ENCODE measurements at places on chromosomes 2 and 18.

DNA sequence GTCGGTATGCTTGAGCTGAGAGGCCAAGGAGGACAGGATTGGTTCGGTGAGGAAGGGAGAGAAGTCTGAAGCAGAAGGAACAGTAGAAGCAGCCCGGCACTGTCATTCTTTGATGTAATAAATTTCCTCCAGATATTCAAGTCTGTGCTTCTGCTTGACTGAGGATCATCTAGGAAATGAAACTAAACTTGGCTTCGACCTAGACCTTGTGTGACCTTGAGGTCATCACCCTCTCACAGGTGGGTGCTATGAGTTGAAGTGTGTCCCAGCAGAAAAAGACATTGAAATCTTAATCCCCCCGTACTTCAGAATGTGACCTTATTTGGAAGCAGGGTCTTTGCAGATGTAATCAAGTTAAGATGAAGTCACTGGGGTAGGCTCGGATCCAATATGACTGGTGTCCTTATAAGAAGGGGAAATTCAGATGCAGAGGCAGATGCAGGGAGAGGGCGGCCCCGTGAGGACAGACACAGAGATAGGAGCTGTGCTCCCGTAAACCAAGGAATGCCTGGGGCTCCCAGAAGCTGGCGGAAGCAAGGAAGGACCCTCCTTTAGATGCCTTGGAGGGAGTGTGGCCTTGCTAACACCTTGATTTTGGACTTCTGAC, 49.0 kb downstream of the PRKCE start:
- no peak for DNase-seq

DNA sequence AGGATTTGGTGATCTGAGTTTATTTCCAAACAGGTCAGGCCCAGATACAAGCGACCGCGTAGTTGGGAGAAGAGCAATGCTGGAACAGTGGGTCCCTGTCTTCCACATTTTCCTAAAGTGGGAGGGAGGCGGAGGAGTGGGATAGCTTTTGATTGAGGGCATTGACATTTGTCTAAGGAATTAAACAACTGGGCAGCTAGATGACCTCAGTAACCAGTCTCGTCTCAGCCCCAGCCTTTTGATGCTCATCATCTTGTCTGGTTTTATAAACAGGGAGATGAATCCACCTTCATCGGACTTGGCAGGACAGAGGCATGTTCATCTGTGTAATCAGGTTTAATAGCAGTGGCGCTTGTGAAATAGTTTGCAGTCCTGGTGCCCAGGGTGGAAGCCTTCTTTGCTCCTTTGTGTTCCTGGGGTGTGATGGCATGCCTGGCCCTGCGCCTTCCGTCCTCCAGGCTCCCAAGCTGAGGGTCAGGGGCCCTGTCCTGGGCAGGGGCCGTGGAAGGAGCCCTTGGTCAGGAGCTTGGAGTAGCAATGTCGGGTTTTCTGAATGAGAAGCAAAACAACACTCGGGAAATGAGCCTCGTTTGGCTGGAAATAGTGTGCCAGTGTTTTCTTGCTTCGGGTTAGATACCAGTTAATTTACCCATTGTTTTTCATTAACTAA, 193.8 kb downstream of the FAM210A start:
- DNase-seq = no peak

GRCh38 chr2:141348481-141348880, 782.3 kb downstream of the LRP1B start:
- no peak for DNase-seq

GRCh38 chr2:70942396-70943204, 6.9 kb downstream of the ATP6V1B1 start:
- no peak for DNase-seq

DNA sequence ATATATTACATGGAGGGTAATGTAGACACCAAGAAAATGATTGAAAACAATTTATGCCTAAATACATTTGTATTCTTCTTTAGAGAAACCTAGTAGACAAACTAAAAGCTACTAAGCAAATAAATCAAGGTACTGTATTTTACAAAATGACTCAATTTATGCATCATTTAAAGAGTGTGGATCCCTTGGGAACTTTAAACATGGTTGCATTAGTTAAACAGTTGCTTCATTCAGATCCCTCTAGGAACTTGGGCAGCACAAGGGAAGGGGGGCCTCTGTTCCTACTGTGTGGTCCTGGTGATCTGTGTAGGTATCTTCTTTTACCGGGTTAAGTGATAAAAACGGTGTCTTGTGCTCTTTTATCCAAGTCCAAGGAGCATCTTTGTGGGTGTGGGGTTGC, 31.5 kb upstream of the ATP8B1 start:
- DNase-seq = no peak

- no peak for DNase-seq
These were observed 253.8 kb downstream of the FBXO15 start for GRCh38 chr18:73893880-73894279.

DNA sequence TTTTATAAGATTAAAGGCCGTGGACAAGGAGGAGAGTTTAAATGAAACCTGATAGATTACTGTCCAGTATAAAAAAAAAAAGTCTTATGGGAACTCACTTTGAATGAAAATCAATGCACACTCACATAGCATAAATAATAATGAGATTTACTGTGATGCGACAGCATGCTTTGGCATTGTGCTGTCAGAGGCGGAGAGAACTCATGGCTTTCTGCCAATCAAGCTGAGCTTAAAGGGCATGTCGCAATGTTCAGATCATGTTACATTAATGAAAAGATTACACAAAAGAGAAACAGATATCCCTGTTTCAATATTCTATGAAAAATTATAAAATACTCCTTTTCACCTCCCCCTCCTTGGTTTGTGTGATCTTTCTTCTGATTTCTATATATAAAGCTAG, 310.8 kb downstream of the ERBB4 start:
- DNase-seq = no peak

DNA sequence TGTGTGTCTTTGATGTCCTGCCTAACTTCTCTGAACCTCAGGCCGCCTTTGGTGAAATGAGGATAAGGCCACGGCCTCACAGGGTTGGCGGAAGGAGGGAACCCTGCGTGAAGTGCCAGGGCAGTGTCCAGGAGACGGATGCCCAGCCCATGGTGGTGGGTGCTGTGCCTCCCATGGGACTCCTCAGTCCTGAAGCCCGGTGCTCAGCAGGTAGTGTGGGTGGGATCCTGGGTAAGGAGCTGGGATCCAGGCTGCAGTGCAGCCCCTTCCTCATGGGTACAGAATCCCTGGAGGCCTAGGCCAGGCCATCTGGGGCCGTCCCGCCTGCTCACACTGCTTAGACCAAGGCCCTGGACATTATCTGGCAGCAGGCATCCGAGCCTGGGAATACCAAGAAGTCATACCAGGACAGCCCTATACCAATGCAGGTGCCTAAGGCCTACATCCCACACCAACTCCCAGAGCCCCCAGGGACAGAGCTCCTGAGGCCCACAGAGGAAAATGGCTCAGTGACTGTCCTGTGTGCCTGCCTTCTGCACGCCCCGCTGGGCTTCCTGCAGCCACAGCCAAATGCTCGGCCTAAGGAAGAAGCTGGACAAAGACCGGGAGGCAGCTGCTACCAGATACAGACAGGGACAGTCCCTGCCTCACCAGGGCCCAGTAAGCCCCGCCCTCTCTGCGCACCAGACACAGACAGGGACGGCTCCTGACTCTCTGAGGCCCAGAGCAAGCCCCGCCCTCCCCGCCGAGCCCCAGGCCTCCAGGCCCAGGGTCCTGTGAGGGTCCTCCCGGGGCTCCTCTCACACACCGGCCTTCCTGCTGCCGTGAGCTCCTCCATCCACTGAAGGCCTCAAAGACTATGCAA, 78.0 kb downstream of the NDUFA10 start:
- no peak for DNase-seq

- DNase-seq = no peak
These were observed 2.4 kb downstream of the TMEM185B start for GRCh38 chr2:120220756-120221155.

GRCh38 chr2:218881744-218882460, 1.2 kb downstream of the WNT10A start:
- DNase-seq = no peak

- no peak for DNase-seq
These were observed 49.2 kb downstream of the XDH start for GRCh38 chr2:31365348-31365747.

- no peak for DNase-seq
These were observed 10.5 kb downstream of the PLB1 start for GRCh38 chr2:28506112-28506910.

DNA sequence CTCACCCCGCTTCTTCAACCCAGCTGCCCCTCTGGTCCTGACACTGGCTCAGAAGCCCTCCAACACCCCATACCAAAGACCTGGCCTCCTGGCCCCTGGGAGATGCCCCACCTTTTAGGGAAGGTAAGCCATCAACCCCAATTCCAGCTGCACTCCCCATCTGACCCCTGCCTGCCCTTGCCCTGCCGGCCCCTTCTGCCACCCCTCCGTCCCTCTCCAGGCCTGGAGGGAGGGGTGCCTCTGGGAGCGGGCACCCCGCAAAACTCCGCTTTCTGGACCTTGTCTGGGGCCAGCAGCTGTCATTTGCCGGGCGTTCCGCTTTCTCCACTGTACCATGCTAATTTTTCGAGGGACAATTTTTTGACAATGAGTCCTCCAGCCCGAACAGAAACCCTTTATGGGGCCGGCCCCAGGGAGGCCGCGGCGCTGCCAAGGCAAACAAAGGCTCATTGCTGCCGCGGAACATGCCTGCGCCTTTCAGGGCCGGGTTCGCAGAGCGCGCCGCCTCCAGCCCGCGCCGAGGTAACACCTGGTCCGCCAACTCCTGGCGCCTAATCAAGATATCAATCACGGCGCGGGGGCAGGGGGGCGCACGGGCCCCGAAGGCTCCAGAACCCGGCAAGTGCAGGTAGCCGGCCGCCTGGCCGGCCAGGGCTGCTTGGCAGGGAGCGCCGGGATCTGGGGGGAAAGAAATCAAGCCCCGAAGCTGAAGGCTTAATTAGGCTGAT, 96.0 kb downstream of the INHBB start:
- no peak for DNase-seq

- no peak for DNase-seq
These were observed 39.4 kb downstream of the CMPK2 start for GRCh38 chr2:6826081-6826913.

DNA sequence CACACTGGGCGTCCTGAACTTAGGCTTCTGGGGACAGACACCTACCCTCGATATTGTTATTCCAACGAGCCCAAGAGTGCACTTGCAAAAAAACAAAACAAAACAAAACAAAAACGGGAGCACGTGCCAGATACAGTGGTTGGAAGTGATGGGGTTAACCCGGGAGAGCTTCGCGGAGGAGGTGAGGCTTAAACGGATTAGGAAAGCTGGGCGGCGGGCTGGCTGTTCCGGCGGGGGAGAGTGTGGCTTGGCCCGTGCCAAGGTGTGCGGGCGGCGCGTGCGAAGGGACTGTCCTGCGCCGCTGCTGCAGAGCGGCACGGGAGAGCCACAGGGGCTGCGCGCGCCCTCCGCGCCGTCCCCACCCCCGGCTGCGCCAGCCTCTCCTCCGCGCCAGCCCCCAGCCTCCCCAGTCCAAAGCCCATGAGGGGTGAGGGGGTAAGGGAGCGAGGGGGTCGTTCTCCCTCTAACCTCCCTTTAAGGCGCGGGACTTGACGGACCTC, 1.5 kb upstream of the SLC30A3 start:
- DNase-seq = no peak

DNA sequence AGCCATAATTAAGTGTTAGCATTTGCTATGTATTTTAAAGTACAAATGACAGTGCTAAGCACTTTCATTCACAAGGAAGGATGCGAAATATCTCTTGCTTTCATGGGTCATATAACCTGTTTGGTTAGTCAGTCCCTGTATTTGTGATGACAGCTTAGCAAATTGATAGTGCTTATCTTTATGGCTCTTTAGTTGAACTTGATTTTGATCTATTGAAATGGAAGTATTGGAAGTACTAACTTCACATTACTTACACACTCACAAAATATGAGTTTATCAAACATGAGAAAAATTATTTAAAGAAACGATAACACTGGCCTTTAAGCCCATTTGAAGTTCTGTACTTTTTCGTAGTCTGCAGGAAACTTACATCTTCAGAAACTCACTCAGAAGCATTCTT, 97.4 kb upstream of the NEUROD1 start:
- DNase-seq = no peak

DNA sequence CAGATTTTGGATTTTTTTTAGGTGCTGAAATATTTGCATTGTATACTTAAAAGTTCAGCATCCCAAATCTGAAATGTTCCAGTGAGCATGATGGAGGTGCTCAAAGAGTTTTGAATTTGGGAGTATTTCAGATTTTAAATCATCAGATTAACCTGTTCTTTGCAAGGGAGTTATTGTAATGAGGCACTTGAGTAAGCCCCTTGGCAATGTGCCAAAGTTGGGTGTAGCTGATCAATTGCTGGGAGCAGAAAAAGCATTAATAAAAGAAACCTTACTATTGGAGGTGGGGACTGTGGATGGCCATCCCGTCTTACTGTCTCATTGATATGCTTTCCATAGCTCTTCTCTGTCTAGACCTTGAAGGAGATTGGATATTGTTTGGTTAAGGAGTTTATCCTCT, 28.3 kb downstream of the MALT1 start:
- no peak for DNase-seq

DNA sequence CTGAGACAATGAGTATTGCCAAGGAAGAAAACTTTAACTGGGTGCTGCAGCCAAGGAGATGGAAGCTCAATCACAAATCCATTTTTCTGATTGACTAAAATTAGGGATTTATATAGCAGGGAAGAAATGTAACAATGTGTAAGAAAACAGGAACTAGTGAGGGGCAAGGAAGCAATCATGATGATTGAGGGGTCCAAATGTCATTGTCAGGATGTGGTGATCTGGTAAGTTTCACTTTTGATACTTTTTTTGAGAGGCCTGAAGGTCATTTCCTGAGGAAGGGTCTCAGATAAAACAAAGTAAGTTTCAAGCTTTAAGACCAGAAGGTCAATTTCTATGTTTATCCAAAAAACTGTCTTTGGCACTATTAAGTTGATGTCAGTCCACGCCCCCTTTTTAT, 12.0 kb upstream of the GCC2 start:
- no peak for DNase-seq

DNA sequence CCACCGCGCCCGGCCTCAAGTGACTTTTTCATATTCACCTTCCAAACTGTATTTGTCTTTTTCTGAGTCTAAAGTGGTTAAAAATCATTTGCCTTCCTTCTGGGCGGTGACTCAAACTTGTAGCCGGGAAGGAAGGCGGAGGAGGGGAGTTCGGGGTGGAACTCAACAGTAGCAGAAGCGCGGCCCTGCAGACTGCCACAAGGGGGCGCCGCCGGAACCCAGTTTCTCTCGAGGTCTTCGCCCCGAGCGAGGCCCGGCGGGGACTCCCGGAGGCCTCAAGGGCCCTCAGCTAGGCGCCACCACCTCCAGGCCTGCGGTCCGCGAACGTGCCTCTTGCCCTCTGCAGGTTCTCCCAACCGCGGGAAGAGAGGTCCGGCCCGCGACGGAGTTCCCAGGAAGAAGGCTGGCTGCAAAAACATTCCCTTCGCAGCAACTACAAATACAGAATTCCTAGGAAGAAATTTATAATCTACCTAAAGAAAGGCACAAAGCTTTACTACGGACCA, 16.8 kb upstream of the ITM2C start:
- DNase-seq = peak; percentile 90

GRCh38 chr2:43790147-43790546, 16.3 kb downstream of the DYNC2LI1 start:
- DNase-seq = no peak

Measured in activated CD4-positive, alpha-beta T cell treated with anti-CD3 and anti-CD28 coated beads, Interleukin-2, amount 50 U/mL, for 24 hours (primary cell).